HCEC 1CT (cell line): ENCODE measurements at places on chromosomes 3 and 15.

GRCh38 chr3:186493525-186494255, 50.5 kb downstream of the CRYGS start:
- no peak for DNase-seq

- DNase-seq: no peak
Measured at GRCh38 chr3:80618295-80619256, 850.8 kb upstream of the ROBO1 start.

DNA sequence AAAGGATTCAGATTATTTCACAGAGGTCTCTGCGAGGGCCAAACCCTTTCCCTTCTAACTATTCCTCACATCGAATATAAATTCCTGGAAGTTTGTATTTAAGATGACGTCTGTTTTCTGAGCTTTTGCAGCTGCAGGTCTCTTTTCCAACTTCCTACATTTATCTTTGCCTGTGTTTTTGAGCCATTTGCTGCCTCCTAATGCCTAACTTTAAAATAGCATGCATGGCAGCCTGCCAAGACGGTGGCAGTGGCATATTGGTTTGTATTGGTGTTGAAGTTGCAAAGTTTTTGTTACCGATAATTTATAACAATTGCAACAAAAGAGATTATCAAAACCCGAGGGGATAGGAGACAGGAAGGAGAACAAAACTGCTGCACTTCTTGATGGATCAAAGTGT, 187.1 kb upstream of the DNAJC19 start:
- DNase-seq: peak; percentile 15

DNA sequence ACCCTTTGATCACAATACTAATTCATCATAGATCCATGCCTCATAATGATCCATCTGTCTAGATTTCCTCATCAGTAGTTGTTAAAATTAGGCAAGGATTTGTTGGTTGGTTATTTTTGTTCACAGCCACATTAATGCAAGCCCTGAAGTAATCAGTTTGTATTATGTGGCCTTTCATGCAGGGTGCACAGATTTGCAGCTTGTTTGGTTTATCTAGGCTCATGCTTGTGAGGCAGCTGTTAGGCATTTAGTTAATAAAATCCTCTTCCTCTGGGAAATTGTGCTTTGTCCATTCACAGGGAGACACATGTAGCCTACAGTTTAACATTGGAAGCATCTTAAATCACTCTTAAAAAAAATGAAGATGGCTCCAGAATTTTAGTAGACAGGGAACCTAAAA, 162.8 kb upstream of the ZNF385D start:
- no peak for DNase-seq

DNA sequence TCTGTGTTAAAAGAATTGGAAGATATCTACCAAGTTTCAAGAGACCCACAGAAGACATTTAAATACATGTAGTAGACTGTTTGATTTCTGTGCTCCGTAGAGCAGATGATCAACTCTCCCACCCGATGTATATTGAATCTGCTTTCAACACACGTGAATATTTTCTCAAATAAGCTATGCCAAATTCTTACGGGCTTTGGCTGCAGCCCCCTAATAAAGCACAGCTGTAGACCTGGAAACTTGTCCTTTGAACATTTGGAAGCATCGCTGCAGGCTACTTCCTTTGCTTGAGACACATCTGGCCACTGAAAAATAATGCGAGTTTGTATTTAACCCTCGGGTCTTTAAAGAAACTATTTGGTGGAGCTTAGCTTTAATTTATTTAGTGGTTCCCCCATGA, 98.3 kb upstream of the SELENOK start:
- DNase-seq: no peak
